H9 (cell line): ENCODE measurements at places on chromosomes 12 and 14.

DNA sequence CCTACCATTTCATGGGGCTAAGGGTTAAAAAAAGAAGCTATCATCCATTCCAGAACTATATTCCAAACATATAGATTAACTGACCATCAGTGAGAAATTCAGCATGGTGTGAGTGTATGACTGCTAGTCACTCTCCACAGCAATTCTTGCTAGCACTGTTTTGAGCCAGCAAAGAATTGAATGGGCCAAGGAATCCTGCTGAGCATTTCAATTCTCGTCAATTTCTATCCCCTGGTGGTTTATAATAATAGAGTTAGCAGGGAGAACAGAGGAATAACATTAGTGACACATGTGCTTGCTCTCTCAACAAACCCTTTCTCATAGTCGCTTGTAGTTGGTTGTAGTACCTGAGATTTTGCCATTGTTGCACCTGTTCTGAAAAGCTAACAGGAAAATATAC is 7.2 kb downstream of the MBIP start:
- no peak for DNase-seq

GRCh38 chr12:25332143-25332542 is 81.4 kb upstream of the KRAS start:
- DNase-seq, result no peak

DNA sequence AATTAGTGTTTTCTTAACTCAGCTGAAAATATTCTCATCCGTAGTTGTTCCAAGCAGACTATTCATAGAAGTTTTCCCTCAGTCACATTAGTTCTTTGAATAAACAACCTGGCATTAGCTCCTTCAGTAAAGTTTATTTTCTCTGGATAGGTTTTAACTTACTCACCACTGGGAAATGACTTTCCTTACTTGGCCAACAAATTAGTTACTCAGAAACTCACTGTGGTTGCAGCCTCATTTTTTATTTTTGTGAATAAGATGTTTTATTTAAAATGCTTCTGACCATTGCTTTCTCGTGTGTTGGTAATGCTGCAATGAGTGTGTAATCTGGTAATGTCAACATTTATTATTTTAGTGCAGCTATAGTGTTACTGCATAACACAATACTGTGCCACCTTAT is 74.9 kb downstream of the NOVA1 start:
- no peak for DNase-seq

GRCh38 chr12:132066345-132066685 is 77.8 kb downstream of the DDX51 start:
- no peak for DNase-seq

DNA sequence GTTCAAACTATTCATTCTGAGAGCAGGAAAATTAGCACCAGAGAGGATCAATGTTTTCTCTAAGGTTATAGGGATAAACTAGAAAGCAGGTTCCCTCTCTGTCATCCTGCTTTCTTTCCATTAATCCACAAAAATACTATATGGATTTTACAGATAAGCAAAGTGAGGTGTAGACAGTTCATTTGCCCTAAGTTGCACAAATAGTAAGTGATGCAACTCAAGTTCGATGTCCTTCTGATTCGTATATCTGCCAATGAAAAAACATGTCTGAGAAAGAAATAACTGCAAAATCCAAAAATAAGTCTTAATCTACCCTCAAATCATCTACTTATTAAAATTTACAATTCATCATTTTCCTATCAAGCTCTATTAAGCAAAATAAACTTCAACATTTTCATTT is 254.6 kb upstream of the USP15 start:
- no peak for DNase-seq

DNA sequence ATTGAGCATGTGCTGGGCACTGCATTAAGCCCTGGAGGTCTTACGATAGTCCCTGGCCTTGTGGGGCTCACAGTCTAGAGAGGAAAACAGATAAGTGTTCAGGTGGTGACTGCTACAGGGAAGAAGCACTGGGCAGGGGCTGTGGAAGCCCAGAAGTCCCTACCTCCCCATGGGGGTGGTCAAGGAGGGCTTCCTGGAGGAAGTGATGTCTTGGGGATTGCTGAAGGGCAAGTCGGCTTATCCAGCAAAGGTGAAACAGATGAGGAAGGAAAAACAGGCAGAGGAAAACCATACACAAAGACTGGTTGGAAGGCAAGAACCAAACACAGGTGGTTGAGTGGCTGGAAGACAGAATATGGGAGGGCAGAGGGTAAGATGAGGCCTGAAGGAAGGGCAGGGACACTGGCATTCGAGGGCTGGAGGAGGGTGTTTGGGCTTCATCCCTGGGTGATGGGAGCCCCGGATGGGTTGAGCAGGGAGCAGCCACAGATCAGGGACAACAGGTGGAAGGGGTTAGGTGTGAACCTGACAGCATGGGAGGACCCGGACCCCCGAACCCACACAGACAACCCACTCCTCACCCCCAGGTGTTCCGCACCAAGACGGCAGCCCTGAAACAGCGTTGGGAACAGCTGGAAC is 2.8 kb downstream of the CFAP73 start:
- no peak for DNase-seq

DNA sequence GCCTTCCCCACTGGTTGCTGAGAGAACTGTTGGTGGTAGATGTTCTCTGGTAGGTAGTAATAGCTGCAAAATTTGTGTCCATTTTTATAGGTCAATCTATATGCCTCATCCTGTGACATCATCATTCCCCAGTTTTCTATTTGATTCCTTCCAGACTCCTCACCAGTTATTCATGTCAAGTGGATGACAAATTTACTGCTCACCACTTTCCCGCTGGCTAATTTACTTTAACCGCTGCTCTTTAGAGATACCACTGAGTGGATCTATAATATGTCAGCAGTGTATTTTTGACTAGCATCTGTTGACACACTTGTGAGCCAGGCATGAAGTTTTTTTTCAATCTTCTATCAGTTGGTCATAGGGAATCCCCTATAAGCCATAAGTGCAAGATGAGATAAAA is 24.6 kb downstream of the GPR65 start:
- no peak for DNase-seq

GRCh38 chr14:104313674-104314073 is 175.3 kb downstream of the KIF26A start:
- no peak for DNase-seq

GRCh38 chr14:49972823-49973222 is 79.9 kb downstream of the ARF6 start:
- DNase-seq, result no peak

DNA sequence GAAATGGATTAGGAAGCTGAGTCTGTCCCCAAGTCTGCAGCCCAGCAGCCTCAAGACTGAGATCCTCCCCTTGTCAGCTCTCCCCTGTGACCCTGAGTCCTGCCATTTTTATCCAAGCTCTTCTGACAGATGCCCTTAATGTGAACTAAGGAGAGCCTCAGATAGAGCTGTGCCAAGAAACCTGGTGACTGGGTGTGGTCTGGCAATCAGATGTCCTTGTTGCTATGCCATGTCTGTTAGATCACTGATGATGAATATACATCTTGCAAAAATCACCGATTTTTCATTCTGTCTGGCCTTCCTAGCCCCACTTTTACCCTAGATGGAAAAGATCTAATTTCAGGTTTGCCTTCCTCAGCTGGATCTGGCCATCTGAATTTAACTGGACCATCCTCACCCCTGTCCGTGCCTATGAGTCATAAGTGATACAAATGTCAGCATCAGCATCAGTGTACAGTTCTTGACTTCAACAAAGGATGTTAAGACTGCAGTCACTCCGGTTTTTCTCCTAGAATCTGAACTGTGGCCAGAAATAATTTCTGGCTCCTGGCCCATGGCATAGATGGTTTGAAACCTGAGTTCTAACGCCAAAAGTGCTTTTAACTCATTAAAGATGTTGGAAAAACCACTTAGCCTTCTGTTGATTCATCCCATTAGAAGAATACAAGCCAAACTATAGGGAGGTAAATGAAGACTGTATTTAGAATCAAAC is 61.2 kb upstream of the GRIP1 start:
- DNase-seq, result no peak

DNA sequence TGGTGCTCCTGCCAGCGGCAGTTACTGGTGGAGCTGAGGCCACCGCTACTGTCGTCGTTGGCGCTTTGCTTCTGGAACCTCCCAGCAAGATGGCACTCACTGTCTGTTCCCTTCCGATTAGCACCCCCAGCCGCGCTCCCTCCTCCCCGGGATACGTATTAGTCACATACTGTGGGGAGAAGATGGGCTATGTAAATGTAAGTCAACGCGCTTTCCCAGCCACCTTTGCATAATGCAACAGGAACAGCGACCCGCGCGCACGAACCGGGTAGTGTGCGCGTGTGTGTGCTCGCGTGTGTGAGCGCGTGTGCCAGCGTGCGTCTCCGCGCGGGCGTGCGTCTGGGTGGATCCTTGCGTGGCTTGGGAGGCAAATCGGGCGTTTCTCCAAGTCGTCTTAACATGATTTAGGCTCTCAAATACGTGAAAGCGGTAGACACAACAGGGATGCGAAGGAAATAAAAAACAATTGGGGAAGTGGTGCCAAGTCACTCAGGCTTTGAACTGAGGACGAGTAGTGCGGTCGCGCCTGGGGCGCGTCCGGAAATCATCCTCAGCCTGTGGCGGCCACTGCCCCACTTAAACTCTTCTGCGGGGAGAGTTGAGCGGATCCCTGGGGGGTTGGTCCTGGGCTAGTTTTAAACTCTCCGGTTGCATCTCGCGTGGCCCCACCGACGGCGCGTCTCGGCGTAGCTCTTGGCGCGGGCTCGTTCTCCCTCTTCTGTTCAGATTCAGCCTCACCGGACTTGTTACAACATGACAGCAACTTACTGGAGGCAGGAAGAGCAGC is 1.8 kb downstream of the FLRT2 start:
- peak; percentile 78 for DNase-seq

- DNase-seq, result no peak
Measured at GRCh38 chr14:75426332-75427125, 1.3 kb upstream of the JDP2 start.

DNA sequence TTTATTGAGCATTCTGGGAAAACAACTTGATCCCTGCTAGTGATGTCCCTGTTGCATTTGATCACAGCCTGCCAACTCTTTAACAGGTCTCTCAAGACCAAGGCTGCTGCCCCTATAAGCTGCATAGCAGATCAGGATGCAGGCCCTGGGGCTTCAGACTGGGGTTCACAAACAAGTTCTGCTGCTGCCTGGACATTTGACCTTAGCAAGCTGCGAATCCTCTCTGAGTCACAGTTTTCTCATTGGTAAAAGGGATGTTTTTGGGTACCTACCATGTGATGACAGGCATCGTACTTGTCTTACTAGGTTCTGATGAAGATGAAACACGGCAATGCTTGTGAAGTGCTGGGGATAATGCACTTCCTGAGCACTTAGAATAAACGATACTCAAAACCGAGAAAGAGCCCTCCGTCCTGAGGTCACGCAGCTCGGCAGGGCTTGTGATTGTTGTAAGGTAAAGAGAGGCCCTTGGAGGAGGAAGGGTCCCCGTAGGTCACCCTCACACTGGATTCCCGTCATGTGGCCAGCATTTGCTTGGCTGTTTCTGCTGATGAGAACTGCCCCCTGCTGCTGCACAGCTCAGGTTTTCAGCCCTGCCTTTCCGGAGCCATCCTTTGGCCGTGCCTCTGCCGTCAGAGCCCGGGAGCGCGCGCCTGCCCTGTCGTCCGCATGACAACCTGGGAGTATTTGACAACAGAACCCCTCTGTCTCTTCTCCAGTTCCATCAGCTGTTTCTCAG is 39.1 kb downstream of the TSPAN9 start:
- DNase-seq, result peak; percentile 28
